Stimulated activated CD4-positive, alpha-beta T cell treated with anti-CD3 and anti-CD28 coated beads, Interleukin-15, amount 100 ng/mL, for 1 hour (primary cell): ENCODE measurements at places on chromosomes 5 and 9.

GRCh38 chr9:84997472-84997871, 327.9 kb downstream of the NTRK2 start:
- DNase-seq, result no peak

DNA sequence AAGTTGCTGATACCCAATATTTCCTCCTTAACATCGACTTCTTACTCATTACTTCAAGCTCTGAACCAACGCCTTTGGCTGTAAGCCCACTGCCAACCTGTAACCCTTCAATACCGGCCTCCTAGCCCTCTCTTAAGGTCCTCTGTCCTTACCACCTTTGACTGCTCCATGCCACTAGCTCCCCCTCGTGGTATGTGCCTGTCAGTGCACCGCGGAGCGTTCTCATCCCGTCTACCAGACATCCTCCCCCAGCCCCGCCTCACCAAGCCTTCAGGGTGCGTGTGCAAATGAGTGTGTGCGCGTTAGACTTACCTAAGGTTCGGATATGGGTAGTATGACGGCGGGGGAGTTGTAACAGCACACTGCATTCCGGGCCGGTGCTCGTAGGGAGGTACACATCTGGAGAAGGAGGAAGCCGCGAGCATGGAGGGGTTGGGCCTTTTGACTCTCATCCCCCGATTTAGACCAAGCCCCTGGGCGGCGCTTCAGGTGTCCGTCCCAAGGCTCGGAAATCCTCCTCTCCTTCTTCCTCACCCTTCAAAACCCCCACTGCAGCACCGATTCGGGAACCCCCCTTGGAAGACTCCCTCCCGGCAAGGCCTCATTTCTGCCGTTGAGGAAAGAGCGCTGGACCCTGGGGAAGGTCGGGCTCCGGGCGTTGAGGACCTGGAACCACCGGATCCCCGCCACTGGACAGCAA, 2.8 kb upstream of the MYORG start:
- DNase-seq, result peak; percentile 83

- no peak for DNase-seq
These were observed 181.8 kb downstream of the NXNL2 start for GRCh38 chr9:88716596-88717290.

DNA sequence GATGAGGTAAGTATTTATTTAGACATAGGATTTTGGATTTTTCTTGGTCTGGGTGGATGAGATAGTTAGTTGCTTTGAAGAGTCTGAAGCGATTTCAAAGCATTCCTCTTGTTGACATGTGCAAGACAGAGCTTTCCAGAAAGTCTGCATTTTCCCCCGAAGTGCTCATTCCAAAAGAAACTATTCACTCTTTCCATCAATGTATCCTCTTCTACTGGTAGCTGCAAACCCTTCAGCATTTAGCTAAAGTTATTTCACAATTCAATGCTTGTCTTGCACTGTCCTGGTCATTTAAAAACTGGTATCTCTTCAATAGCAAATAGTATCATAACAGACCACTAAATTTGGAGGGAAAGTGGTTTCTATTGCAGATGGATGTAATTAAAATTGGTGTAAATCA, 13.0 kb downstream of the NREP start:
- DNase-seq, result no peak

DNA sequence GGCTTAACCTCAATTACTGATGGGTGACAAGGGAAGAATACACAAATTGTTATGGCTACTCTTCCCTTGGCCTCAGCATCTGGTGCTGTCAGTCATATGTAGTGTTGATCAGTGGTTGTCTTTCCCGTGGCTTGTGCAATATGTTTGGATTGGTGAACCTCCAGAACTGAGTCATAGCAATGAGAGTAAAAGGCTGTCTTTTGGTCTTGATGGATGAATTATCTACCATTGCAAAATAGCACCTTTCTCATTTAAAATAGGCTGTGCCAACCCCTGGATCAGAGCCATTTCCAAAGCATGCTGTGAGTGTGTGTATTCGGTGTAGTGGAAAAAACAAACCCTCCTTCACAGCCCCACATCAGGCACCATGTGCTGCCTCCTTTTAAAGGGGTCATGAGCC, 14.6 kb upstream of the F2R start:
- DNase-seq, result no peak

DNA sequence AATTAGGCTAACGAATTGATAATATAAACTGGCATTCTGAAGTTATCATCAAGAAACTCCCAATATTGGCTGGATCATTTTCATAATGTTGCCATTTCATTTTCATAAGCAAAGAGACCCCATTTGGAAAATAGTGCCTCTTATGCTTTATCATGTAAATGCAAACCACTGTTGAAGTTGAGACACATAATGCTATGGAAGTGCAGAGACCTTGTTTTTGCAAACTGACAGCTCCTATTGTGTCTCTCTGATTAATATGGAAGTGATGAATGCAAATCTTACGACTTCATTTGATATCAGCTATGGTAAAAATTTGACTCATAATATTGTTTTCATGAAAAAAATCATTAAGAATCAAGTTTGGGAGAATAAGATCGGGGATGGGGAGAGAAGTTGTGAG, 25.3 kb upstream of the ZNF608 start:
- no peak for DNase-seq

DNA sequence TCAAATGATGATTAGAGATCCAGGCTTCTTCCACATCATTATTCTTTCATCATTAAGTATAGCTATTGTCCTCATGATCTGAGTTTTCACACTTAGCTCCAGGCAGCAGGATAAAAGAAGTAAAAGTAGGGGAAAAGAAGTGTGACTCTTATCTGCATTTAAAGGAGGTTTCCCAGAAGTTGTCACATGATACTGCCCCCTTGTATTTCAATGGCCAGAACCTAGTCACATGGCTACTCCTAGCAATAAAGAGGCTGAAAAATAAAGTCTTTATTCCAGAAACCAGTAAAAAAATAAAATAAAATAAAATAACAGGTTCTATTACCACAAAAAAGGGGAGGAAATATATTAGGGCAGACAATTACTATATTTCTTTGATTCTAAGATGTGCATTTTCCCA, 5.3 kb upstream of the NDUFS4 start:
- DNase-seq, result no peak
